ENCODE measurements at places on chromosomes 7 and 10.

GRCh38 chr7:11540271-11540761, 291.7 kb downstream of the THSD7A start:
- no peak for DNase-seq

DNA sequence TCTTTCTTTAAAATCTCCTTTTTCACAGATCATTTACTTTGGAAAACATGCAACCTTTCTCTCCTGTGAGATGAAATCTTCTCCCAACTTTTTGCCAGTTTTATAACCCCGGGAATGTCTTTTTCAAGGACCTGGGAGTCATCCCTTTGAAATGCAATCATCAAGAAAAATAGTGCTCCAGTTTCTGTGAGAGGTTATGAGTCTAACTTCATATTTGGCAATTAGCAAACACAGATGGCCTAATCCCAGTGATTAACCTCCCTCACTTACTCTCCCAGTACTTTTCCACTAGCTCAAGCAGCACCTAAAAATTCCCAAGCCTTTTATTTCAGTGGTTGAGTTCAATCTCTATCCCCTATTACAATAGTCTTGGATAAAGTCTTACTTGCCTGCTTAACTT, 185.8 kb upstream of the TMEM106B start:
- DNase-seq = no peak

GRCh38 chr7:95180-95862, 97.0 kb upstream of the FAM20C start:
- DNase-seq = no peak

GRCh38 chr7:128841171-128841690, 11.0 kb downstream of the FLNC start:
- DNase-seq = no peak

DNA sequence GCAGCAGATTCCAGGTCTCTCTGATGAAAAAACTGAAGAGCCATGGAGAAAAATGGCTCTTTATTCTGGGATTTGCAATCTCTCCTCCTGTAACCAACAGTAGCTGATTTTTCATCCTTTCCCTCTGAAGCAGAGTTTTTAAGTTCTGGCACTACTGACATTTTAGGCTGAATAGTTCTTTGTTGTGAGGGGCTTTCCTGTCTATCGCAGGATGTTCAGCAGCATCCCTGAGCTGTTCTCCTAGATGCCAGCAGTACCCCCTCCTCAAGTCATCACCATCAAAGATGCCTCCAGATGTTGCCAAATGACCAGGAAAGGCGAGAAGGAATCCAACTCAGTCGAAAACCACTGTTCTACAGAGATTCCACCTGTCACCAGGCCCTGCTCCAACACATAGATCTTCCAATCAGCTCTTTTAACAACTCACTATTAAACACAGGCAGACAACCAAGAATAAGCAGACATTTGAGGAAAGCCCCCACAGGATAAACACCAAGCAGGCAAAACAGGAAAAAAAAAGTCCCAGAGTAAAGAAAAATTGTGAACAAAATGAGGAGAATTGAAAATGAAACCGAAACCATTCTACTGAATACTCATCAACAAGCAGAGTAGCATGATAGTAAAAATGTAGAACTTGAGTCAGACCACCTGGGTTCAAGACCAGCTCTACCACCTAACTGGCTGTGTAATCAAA, 124.8 kb downstream of the MPP7 start:
- DNase-seq = peak; percentile 31

- DNase-seq = no peak
Measured at GRCh38 chr7:85224171-85224570, 37.3 kb upstream of the SEMA3D start.

GRCh38 chr10:60003651-60004523, 97.5 kb upstream of the CCDC6 start:
- DNase-seq = no peak

- DNase-seq = no peak
Measured at GRCh38 chr7:1348096-1348822, 111.0 kb downstream of the MICALL2 start.

GRCh38 chr7:44460325-44460724, 30.1 kb downstream of the NUDCD3 start:
- no peak for DNase-seq

DNA sequence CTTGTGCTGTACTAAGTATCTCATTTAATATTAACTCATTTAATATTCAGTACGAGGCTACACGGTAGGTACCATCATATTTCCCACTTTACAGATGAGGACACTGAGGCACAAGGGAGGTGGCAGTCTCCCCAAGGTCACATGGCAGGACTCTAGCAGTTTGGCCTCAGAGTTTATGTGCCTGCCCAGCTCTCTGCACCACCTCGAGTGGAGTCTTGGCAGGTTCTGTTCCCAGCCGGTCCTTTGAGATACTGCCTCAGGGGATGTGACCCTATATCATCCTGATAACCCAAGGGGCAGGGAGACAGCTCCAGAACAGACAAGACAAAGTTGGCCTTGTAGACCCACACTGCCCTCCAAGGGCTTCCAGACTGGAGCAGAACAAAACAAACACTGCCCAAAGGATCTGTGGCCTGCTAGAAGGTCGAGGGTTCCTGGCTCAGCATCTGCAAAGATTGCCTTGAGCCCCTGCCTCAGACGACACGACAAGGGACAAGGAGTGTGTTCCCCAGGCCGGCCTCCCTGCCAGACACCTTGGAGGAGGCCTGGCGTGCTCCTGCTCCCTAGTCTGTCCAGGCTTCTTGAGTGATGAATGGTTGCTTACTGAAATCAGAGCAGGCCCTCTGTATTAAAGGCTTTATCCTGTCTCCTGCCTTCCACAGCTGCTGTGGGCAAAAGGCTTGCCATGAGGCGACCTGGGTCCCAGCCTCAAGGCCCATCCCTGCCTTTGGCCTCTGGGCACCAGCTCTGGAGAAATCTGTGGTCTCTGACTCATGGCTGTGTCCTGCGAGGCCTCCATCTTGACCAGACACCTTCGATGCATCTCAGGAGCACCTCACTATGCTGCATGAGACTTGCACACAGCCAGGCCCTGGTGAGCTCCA, 3.9 kb upstream of the PWWP2B start:
- no peak for DNase-seq

GRCh38 chr10:17779784-17780183, 27.8 kb downstream of the TMEM236 start:
- no peak for DNase-seq

DNA sequence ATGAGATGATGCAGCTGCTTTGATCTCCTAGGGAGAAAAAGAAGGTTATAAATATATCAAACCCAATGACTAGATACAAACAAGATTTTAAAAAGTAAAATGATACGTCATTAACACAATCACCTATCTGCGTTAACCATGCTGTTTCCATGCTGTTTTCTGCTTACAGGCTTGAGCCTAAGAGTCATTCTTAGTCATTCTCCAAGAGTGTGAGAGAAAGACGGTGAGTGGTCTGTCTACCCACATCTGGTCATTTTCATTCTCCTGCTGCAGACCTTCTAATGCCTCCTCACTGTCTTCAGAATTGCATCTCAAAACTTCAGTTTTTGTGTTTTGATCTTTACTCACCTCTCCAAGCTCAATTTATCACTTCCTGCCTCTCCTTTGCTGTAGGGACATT, 98.0 kb upstream of the ELMO1 start:
- no peak for DNase-seq

DNA sequence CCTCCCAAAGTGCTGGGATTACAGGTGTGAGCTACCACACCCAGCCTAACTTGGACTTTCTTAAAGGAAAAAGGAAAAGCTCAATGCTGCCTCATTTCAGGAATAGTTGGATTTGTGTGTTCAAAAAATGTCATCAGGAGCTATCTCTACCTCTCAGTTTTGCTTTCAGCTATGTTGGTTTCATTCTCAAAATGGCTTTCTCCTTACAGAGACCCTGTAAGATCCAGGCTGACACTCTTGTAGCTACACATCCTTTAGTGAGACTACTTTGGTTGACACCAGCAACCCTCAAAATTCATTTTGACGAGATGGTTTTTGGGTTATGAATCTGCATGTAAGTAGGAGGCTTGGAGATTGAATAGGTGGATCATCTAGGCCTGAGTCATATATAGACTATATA, 269.7 kb upstream of the SORCS1 start:
- DNase-seq = no peak

GRCh38 chr10:62073429-62073828, 171.9 kb downstream of the ARID5B start:
- no peak for DNase-seq
